Activated CD8-positive, alpha-beta memory T cell treated with anti-CD3 and anti-CD28 coated beads, Interleukin-2, amount 50 U/mL, for 48 hours (primary cell): ENCODE measurements at places on chromosomes 4 and X.

GRCh38 chr4:53088152-53088551, 226.0 kb downstream of the RASL11B start:
- no peak for DNase-seq

- no peak for DNase-seq
These were observed 125.7 kb upstream of the ACSL4 start for GRCh38 chrX:109858602-109859341.

DNA sequence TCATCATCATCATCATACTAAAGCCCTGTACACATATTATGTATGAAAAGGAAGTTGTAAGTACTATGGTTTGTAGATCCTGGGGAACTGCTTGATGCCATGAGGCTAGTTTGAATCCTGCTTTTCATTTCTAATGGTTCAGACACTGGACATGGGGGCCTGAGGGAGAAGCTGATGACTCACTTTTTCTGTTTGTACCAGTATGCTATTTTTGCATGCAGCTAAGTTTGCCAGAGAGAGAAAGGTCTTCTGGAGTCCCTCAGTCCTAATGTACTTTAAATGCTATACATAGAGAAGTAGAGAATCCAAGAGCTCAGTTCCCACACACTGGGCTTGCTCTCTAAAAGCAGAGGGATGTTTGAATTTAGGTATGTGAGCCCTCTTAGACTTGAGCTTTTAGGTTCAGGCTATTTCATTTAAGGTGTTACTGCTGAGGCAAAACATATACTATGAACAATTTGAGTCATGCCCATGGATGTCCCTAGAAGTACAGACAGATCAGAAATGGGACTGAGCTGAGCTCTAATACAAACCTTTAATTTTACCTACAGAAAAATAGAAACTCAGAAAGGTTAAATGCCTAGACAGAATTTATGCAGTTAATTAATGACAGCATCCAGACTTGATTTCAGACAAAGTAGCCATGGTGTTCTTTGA, 17.6 kb upstream of the HS3ST1 start:
- DNase-seq, result no peak

DNA sequence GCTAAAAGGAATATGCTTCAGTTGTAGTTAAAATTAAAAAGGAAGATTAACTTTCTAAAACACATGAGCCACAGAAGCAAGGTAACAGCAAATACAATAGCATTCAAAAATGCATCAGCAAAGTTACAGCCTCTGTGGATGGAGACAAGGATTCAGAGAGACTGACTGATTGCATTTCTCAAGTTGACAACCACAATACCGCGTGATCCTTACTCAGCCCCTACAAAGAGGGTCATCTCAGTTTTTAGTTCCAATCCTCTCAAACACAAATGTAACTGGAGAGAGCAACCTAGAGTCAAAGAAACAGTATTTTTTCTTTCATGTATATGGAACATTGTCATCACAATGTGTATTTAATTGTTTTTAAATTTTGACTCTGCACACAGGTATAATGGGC, 14.2 kb upstream of the C1QTNF7 start:
- DNase-seq, result no peak

DNA sequence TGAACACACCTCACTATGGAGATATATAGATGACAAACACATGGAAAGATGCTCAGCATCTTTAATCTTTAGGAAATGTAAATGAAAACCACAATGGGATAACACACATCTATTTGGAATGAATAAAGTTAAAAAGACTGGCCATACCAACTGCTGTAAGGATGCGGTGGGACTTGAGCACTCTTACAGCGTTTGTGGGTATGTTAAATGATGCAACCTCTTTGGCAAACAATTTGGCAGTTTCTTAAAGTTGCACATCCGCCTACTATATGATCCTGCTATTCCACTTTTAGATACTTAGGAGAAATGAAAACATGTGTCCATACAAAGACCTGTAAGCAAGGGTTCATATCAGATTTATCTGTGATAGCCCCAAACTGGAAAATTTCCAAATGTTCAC, 50.7 kb downstream of the MRPL1 start:
- no peak for DNase-seq

- DNase-seq, result no peak
These were observed 344.0 kb upstream of the NWD2 start for GRCh38 chr4:36900446-36900987.

DNA sequence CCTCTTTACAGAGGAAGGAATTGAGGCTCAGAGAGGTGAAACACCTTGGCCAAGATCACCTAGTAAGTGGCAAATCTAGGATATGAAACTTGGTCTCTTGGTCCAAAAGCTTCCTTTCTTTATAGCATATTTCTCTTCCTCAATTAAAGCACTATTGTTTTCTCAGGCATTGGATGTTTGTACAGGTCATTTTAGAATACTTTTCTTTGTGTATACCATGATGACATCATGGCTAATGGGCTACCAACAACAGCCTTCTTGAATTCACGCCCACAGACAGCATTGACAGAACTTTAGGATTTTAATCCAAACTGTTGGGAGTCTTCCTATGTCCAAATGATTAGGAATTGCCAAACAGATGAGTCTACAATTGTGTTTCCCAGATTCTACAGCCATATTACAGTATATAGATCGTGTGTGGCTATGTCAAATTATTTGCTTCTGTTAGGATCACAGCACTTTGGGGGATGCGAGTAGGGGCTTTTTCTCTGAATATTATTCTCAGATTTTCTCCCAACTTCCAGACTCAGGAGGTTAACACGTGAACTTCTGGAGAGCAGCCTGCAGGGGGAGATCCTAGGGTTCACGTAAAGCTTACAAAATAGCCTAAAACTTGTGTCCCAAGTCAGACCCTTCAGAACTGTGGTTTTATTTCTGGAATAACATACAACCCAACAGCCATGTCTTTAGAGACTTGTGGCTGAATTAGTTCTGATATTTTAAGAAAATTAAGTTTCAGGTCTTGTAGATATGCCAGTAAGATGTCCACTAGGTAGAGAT, 191.8 kb downstream of the SHROOM3 start:
- no peak for DNase-seq

DNA sequence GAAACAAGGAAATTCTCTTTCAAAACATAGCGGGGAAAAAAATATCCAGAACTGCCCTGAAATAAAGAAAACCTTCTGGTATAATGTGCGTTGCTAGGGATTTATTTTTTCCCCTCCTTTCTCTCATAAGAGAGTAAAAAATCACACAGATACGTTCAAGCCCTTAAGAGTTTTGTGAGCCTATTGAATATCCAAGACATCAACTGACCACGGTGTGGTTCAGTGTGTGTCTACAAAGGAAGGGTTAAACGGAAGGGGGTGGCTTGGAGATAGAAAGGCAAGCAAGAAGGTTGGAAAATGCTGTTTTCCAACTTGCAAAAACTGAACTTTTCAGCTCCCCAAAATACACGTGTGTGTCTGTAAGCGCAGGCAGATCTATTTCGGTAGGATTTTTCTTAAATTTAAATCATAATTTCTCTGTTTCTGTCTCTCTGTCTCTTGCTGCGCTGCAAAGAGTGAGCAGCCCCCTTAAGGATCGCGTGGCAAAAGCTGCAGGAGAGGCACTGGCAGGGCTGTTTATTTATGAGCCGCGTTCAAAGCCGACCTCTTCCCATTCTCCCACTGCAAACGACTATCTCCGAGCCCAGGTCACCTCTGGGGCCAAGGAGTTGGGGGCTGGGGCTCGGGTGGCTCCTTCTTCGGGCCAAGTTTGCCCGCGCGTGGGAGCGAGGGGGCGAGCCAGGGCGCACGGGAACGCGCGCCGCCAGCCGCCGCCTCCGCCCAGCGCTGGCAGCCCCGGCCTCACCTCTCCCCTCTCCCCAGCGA, 492 bp upstream of the SLIT2 start:
- DNase-seq, result no peak

- no peak for DNase-seq
These were observed 287.0 kb upstream of the TET2 start for GRCh38 chr4:104859601-104860237.

DNA sequence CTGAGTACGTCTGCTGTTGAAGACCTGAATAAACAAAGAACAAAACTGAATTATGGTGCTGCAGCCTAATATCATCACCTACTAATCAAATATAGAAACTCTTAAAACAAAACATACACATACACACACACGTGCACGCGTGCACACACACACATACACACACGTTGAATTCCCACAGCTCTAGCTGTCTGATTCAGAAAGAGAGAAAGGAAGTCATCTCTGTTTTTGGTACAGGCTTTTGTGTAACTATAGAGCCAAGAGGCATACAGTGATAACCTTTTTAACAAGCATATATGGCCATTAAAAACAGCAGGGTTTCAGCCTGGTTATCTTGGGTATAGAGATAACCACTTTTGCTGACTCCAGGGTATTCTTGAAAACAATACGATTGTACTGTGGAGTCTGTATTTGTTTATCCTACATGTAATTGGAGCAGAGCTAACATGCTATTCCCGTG, 823.2 kb downstream of the CCSER1 start:
- DNase-seq, result no peak
